ENCODE measurements at places on chromosomes 12 and 14. TPM values are rescaled to one million over a fixed set of nuclear protein-coding genes. Genes with fewer than 3 reads are reported as not detected.
A peak's percentile ranks its signal among the peaks of the same experiment; 100 is the strongest.

The GPR84 gene
- 0.65 TPM for total RNA-seq

The APOLD1 gene
- total RNA-seq = 11.0 TPM

The SERPINA1 gene
- total RNA-seq = 994 TPM

The CIROP gene
- not detected for total RNA-seq

The CCDC198 gene
- total RNA-seq = not detected

The PTPRQ gene
- total RNA-seq = 7.8 TPM

The NTS gene
- total RNA-seq = 2.3 TPM

The MYF5 gene
- total RNA-seq = not detected

- no peaks in the 10 kb centered on the region for H3K27me3 ChIP-seq
- H3K4me3 ChIP-seq = peak overlapping the region; percentile 88
- H3K27ac ChIP-seq = peak overlapping the region; percentile 85
- peak; percentile 68 for DNase-seq
- no peaks in the 10 kb centered on the region for H3K36me3 ChIP-seq
Observed at GRCh38 chr12:79689477-79690141, 1.2 kb downstream of the PAWR start.

DNA sequence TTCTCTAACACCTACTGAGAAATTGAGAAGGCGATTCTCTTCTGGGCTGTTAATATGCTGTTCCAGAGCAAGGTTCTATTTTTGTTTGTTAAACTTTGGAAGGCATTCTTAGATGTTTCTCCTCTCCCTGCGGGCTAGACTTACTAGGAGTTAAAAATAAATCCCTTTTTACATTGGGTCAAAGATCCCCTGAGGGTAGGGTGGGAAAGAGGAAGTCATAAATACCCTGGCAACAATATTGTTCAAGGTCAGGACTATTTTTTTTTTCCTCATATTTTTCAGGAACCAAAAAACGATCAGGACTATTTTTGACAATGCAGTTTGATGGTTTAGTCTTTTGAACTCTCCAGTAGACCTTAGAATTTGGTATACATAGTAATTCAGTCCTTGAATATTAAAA lies 12.0 kb upstream of the SLC2A14 start:
- DNase-seq = no peak
- H3K27me3 ChIP-seq = no peaks in the 10 kb centered on the region
- no peak overlapping the region for H3K4me3 ChIP-seq
- H3K4me1 ChIP-seq = no peaks in the 10 kb centered on the region
- no peaks in the 10 kb centered on the region for H3K36me3 ChIP-seq

GRCh38 chr14:64645220-64645892 lies 58.9 kb upstream of the PLEKHG3 start:
- no peak overlapping the region for H3K4me3 ChIP-seq
- peak overlapping the region; percentile 75 for H3K27ac ChIP-seq
- no peaks in the 10 kb centered on the region for H3K36me3 ChIP-seq
- H3K4me1 ChIP-seq = no peaks in the 10 kb centered on the region

DNA sequence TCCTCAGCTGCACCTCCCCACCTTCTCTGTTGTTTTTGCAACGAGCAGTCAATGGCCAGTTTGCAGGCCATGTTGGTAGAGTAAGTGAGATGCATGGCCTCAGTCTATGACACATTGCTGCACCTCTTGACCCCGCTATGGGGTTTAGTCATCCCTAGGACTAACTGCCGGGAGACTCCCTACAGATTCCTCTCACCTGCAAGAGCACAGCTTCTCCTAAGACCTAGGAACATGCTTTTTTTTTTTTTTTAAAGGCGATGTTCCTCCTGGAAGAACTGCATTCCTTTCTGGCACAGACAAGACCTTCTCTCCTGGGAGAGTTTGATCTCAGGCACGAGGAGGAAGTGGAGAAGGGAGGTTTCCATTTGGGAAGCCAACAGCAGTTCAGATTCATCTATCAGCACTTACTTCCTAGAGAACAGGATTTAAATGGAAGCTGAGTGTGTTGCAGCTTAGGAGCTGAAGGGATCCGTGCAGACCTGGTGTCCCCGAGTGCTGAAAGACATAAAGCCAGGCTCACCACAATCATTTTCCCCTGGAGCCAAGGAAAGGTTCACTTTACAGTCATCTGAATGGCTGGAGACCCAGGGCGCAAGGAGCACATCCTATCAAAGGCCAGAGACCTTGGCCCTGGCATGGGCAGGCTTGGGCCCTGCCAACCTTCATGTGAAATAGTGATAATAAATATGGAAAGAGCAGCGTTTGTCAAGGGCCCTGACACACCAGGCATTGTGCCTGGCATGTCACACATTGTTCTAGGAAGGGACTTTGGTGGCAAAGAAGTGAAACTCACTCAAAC lies 104.1 kb downstream of the LGMN start:
- peaks cover 26% of the 10 kb centered on the region for H3K36me3 ChIP-seq
- no peaks in the 10 kb centered on the region for H3K27me3 ChIP-seq
- DNase-seq = no peak
- H3K27ac ChIP-seq = no peak overlapping the region
- H3K4me1 ChIP-seq = peaks cover 41% of the 10 kb centered on the region

- no peak overlapping the region for H3K27ac ChIP-seq
- DNase-seq = no peak
- H3K4me1 ChIP-seq = peaks cover 4% of the 10 kb centered on the region
- H3K4me3 ChIP-seq = no peak overlapping the region
- H3K27me3 ChIP-seq = no peaks in the 10 kb centered on the region
Observed at GRCh38 chr12:48356041-48356768, 5.5 kb upstream of the ZNF641 start.

Measured in lower lobe of right lung (tissue), 2 donors.